ENCODE measurements at places on chromosomes 4 and X. TPM values are rescaled to one million over a fixed set of nuclear protein-coding genes. Genes with fewer than 3 reads are reported as not detected.

The FAT4 gene
- total RNA-seq, result 83.7 TPM

The F9 gene
- not detected for total RNA-seq

The CFI gene
- total RNA-seq, result 20.5 TPM

The IL2 gene
- total RNA-seq, result not detected

The EDNRA gene
- total RNA-seq, result 22.2 TPM

The SMR3B gene
- total RNA-seq, result not detected

The HERC6 gene
- total RNA-seq, result 12.9 TPM

- no peak for DNase-seq
These were observed 672.1 kb upstream of the SLIT2 start for GRCh38 chr4:19579608-19580007.

DNA sequence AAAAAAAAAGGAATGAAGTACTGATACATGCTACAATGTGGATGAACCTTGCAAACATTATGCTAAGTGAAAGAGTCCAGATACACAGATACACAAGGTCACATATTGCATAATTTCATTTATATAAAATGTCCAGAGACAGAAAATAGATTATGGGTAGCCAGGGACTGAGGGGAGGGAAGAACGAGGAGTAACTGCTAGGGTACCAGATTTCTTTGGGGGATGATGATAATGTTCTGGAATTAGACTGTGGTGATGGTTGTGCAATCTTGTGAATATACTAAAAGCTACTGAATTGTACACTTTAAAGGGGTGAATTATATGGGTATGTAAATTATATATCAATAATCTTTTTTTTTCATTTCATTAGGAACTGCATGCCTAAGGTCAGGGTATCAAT is 20.8 kb upstream of the AP1AR start:
- DNase-seq, result no peak

- no peak for DNase-seq
These were observed 75.7 kb upstream of the GUCY1A1 start for GRCh38 chr4:155590796-155591585.

- no peak for DNase-seq
These were observed 493.5 kb downstream of the IL15 start for GRCh38 chr4:142129931-142130330.

- no peak for DNase-seq
These were observed 456.7 kb downstream of the GLUD2 start for GRCh38 chrX:121504153-121504552.

DNA sequence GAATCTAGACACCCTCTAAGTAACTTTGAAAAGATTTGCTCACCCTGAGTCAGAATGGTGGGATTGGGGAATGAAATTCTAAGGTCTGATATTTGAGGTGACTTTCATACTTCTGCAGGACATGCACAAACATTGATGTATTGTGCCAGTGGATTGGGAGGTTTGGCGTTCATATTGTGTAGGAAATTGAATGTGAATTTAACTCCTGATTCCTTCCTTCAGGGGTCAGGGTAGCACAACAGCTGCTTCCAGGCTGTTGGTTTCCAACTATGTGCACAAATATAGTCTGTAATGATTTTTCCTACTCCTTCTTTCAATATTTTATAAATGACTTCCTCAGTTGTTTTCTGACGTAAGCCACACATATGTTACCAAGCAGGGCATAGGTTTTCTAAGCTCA is 3.1 kb downstream of the IL1RAPL1 start:
- no peak for DNase-seq

DNA sequence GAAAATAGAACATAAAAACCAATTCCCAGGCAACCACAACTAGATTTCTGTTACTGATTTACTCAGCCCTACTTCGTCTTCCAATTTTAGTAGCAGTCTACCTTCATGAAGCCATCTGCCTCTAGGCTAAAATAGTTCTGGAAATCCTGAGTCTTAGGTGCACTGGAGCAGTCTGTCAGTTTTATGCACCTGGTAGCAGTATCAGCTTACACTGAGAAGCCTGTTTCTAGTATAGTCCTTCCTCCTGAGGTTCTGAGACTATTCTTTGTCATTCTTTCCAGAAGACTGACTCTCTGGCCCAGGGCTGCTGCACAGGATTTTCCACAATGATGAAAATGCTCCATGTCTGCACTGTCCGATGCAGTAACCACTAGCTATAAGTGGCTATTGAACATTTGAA is 16.9 kb upstream of the HPRT1 start:
- DNase-seq, result no peak

DNA sequence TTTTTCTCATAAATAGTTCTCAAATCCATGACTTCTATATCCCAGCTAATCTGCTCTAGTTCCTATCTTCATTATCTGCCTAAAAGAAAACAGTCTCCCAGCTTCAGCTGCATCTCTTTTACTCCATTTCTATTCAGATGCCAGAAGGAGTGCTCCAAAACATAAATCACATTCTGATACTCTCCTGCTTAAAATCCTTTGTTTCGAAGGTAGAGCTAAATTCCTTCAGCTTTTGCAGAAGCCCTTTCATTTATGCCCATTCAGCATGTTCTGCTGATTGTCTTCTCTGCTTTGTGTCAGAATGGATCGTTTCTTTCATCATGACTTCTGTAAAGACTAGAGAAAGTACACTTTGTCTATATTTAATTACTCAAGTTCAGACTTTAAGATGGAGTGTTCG is 440.1 kb upstream of the SMIM31 start:
- no peak for DNase-seq

DNA sequence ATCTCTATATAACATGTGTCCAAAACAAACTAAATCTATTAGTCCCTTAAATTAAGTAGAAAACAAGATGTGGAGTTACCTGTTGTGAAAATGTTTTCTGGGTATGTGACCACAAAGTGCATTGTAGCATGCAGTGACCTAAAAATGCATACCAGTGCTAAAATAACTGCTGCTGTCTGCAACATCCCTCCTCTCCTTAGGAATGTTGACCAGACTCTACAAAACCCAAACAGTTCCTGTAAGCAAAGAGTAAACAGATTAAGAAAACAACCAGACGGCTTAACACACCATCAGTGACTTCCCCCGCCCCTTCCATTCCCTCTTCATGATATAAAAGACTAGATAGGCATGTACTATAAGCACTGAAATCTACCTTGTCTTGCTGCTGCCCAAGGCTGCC is 15.8 kb upstream of the RAB33B start:
- DNase-seq, result no peak

- no peak for DNase-seq
These were observed 24.4 kb upstream of the SLC25A6 start for GRCh38 chrX:1416327-1416784.

DNA sequence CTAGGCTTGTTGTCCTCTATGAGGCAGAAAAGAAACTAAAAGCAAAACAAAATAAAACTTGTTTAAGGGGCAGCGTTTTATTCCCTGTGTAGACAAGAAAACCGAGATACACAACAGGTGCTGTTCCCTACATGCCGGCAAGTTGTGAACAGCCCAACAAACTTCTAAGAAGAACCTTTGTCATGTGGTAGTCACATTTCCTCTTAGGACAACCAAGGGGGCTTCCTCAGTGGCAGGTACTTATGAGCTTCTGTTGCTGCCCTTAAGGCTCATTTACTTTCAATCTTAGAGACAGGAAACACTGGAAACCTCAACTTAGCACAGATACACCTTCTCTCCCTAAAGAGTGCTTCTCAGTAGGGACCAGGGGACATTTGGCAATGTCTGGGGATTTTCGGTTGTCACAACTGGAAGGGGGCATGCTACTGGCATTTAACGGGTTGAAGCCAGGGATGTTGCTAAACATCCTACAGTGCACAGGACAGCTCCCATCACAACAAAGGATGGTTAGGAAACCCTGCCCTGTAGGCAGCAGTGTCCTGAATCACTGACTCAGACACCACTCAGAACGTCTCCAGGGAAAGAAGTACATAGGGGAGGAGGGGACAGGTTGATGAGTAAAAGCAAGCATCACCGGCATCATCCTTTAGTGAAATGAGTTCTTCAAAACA is 111.0 kb downstream of the ASB9 start:
- DNase-seq, result no peak

- no peak for DNase-seq
These were observed 224.1 kb upstream of the GK2 start for GRCh38 chr4:79632114-79632513.

GRCh38 chr4:37815591-37815990 is 10.9 kb upstream of the PGM2 start:
- no peak for DNase-seq

GRCh38 chr4:20017070-20017776 is 234.5 kb upstream of the SLIT2 start:
- DNase-seq, result no peak

DNA sequence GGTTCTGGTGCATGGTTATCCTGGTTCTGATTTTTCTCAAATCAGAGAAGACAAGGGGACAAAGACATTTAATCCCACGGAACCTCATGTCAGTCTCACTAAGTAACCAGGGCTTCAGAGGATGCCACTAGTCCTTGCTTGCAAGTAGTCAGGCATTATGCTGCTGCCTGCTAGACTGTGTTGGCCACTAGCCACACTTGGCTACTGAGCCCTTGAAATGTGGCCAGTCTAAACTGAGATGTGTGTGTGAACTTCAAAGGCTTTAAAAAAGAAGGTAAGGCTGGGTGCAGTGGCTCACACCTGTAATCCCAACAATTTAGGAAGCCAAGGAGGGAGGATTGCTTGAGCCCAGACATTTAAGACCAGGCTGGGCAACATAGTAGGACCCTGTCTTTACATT is 48.6 kb upstream of the IGFBP7 start:
- no peak for DNase-seq
